NCI-H748 treated with DMSO at 0.1 percent for 48 hours (cell line): ENCODE measurements at places on chromosomes 11 and 22.

DNA sequence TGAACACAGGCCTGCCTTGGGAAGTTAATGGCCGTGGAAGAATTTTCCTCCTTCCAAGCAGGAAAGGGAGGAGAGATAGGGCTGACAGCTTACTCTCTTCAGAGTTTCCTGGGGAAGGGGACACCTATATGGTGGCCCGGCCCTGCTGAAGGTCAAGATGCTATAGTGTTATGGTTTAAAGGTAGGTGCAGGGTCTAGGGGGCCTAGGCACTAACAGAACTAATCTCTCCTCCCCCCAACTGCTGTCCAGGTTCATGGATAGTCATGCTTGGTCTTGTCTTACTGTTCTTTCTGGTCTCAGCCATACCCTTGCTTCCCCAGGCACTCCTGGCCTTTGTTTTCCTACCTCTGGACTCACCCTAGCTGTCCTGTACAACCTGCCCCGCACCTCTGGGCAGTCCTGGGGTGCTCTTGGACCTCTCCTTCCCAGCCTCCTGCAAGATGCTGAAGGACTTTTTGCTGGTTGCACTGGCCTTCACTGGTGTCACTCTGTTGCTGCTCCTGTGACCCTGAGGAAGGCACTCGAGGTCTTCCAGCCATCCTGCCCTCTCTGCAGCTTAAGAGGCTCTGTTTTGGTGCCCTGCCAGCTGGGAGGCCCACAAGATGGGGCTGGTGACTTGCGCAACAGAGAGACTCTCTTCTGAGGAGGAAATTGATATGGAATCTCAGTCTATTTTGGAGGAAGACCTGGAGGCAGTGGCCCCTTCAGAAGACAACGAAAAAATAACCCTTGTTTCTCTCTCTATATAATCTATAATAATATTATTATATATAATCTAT lies 17.9 kb downstream of the SEC14L3 start:
- DNase-seq = no peak

DNA sequence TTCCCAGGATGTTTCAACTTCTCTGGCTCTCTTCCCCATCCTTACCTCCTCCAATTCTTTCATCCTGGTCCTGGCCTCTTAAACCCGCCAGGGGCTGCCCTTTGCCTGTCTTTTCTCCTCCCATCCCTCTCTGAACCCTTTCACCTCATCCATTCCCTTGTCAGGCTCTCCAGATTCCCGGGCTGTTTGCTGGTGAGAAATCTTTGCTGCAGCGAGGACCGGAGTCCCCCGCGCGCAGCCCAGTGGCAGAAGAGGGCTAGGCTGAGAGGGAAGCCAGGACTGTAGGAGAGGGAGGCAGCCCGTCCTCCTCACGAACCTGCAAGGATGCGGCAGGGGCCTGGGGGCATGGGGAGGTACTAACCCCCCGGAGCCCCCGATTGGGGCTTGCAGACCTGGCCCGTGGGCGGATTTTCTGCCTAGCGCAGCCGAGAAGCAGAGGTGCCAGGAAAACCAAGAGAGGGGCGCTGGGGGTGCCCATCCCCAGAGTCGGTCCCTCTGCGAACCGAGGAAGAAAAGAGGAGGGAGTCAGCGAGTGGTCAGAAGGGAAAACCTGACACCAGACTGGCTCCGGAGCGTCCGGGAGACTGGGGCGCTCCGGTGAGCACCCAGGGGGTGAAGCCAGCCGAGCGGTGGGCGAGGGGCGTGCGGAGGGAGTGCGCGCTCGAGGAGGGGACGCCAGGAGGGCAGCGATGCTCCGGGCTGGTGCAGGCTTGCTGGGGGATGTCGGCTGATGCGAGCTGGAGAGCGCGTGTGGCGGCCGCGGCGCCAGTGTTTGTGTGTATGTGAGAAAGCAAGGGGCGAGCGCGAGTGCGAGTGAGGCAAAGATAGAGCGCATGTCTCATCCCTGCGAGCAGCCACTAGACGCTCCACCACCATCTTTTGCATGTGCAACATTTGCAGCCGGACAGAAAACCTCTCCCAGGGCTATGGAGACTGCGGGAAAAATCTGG lies at the start of gene GRIA4:
GRIA4 (plus strand) TSS at position 242 of the 950 bp plus-strand sequence. CDS start 925 bp downstream, outside the sequence.
- DNase-seq = peak; percentile 78

GRCh38 chr22:45499746-45500145 lies 2.9 kb upstream of the FBLN1 start:
- no peak for DNase-seq

DNA sequence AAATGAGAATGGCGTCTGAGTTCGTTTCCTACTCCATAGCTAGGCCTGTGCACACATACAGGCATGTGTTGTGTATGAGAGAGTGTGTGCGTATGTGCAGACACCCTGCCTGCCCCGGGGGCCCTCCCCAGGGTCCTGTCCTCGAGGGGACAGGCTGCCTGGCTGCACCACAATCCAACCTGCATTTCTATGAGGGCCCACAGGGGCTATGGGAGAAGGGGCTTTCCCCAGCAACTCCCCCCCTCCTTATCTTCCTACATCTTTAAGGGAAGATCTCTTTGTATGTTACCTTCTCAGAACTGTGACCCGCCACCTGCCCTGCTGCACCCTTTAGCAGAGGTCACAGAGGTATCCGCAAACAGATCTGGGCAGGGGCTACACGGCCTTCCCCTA lies 14.9 kb downstream of the ADORA2A start:
- no peak for DNase-seq

- no peak for DNase-seq
These were observed 207.5 kb upstream of the ZBED5 start for GRCh38 chr11:11065396-11065795.

- DNase-seq = no peak
These were observed 12.2 kb downstream of the SMTN start for GRCh38 chr22:31093086-31093850.

DNA sequence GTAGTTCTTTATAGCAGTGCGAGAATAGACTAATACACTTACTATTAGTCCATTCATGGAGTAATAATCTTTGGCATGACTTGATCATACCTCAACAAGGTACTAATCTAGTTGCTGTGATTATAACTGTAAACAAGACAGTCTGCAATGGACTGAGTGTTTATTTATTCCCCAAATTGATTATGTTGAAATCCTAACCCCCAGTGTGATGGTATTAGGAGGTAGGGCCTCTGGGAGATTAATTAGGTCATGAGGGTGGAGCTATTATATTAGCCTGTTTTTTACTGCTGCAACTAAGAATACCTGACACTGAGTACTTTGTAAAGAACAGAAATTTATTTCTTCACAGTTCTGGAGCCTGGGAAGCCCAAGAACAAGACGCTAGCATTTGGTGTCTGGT lies 30.9 kb upstream of the CSNK2A3 start:
- DNase-seq = no peak

- DNase-seq = peak; percentile 71
These were observed 19.2 kb downstream of the XRRA1 start for GRCh38 chr11:74929431-74930363.
